ENCODE measurements at places on chromosomes 16 and 17. TPM values are rescaled to one million over a fixed set of nuclear protein-coding genes. Genes with fewer than 3 reads are reported as not detected.

The RASD1 gene
- 2.4 TPM for total RNA-seq

The OTOP3 gene
- total RNA-seq = not detected

The PLA2G15 gene
- total RNA-seq = 5.6 TPM

- no peak for DNase-seq
- H3K27ac ChIP-seq = no peak overlapping the region
- no peaks in the 10 kb centered on the region for H3K36me3 ChIP-seq
- no peak overlapping the region for H3K4me3 ChIP-seq
- no peaks in the 10 kb centered on the region for H3K4me1 ChIP-seq
Measured at GRCh38 chr17:13154398-13154797, 136.6 kb upstream of the ELAC2 start.

DNA sequence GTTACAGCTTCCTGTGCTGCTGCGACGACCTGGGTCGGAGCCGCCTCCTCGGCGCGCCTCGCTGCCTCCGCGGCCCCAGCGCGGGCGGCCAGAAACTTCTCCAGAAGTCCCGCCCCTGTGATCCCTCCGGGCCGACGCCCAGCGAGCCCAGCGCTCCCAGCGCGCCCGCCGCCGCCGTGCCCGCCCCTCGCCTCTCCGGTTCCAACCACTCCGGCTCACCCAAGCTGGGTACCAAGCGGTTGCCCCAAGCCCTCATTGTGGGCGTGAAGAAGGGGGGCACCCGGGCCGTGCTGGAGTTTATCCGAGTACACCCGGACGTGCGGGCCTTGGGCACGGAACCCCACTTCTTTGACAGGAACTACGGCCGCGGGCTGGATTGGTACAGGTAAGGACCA lies 746 bp downstream of the HS3ST2 start:
- no peaks in the 10 kb centered on the region for H3K4me1 ChIP-seq
- H3K27ac ChIP-seq = no peak overlapping the region
- H3K4me3 ChIP-seq = no peak overlapping the region
- no peaks in the 10 kb centered on the region for H3K36me3 ChIP-seq
- no peak for DNase-seq

- H3K27me3 ChIP-seq = no peaks in the 10 kb centered on the region
- no peak overlapping the region for H3K27ac ChIP-seq
- no peaks in the 10 kb centered on the region for H3K4me1 ChIP-seq
- no peak for DNase-seq
- H3K4me3 ChIP-seq = no peak overlapping the region
- H3K36me3 ChIP-seq = no peaks in the 10 kb centered on the region
Measured at GRCh38 chr16:75801307-75801706, 75.0 kb upstream of the CPHXL start.

DNA sequence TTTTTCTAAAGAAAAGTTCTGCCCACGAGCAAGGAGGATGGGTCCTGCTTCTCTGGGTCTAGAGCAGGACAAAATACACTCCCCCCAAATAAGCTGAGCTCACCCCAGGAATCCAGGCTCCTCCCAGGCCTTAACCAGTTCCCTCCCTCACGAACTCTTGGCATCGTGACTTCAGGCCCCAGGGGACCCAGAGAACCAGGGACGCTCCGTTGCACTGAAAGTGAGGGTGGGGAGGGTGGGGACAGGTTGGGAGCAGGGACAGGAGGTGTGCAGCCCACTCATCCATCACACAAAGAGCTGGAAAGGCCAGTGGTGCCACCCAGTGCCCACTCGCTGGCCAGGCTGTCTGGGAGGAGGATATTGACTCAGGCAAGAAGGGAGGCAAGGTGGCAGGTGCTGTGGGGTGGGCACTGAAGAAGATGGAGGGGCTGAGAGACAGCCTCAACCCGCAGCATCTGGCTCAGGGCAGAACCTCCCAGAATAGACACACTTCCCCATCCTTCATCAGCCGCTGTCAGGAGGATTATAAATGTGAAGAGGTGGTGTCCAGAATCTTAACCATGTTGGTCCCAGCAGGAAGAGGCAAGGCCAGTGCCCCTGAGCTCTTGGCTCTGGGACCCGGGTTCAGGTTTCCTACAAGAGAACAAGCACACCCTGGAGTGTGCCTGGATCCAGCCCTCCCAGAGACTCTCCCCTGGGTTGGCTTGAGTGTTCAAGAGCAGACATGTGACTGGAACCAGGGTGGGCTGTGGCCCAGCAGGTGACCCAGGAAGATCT lies 67.9 kb upstream of the RPL38 start:
- no peaks in the 10 kb centered on the region for H3K36me3 ChIP-seq
- DNase-seq = no peak
- no peak overlapping the region for H3K27ac ChIP-seq

- H3K4me1 ChIP-seq = peaks cover 55% of the 10 kb centered on the region
- H3K27me3 ChIP-seq = no peaks in the 10 kb centered on the region
- DNase-seq = no peak
Measured at GRCh38 chr16:53090286-53090590, 35.4 kb downstream of the CHD9 start.

- H3K4me1 ChIP-seq = peaks cover 11% of the 10 kb centered on the region
- H3K27ac ChIP-seq = no peak overlapping the region
- no peak overlapping the region for H3K4me3 ChIP-seq
- no peaks in the 10 kb centered on the region for H3K27me3 ChIP-seq
- H3K36me3 ChIP-seq = peaks cover 77% of the 10 kb centered on the region
Measured at GRCh38 chr16:72098936-72099335, 5.3 kb downstream of the DHX38 start.

DNA sequence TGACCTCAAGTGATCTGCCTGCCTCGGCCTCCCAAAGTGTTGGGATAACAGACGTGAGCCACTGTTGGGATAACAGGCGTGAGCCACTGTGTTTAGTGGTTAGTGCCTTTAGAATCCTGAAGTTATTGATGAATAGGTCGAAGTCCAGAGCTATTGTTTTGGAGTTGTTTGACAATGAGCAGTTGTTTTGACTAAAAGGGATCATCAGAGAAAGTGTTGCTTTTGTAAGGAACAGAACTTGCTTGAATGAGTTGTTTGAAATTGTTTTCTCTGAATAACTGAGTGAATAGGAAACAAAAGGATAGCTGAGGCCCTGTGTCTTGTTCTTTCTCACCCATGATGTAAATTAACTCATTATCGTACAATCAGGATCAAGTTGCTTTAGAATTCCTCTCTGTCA lies 46.6 kb downstream of the PRPSAP2 start:
- H3K4me3 ChIP-seq = no peak overlapping the region
- no peak for DNase-seq
- H3K27ac ChIP-seq = no peak overlapping the region
- peaks cover 34% of the 10 kb centered on the region for H3K4me1 ChIP-seq
- peaks cover 16% of the 10 kb centered on the region for H3K36me3 ChIP-seq
- H3K27me3 ChIP-seq = no peaks in the 10 kb centered on the region

GRCh38 chr17:75074532-75074931 lies 13.2 kb upstream of the SLC16A5 start:
- H3K4me3 ChIP-seq = no peak overlapping the region
- H3K4me1 ChIP-seq = peaks cover 26% of the 10 kb centered on the region
- no peak for DNase-seq
- no peaks in the 10 kb centered on the region for H3K27me3 ChIP-seq

DNA sequence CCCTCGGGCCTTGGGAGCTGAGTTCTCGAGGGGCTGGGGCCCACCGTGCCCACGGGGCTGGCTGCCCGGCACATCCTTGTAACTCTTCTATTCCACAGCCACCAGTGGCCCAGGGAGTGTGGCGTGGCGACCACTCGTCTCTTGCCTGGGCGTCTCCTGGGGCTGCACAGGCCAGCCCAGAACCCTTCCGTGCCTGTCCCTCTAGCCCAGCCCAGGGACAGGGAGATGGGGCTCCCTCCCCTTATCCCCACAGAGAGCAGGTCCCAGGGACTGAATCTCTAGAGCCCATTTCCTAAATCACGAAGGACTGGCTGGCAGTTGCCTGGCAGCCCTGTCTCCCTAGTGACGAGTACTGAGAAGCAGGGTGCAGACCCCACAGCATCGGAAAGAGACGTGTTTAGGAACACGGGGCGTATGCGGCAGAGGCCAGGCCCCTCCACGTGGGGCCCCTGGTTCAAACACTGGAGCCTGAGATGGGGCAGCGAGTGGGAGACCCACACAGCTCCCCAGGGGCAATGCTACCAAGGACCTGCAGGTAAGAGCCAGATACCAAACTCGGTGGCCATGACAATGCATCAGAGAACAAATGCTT lies 51.0 kb downstream of the TIMM22 start:
- H3K27ac ChIP-seq = no peak overlapping the region
- no peak for DNase-seq
- peaks cover 4% of the 10 kb centered on the region for H3K4me1 ChIP-seq

DNA sequence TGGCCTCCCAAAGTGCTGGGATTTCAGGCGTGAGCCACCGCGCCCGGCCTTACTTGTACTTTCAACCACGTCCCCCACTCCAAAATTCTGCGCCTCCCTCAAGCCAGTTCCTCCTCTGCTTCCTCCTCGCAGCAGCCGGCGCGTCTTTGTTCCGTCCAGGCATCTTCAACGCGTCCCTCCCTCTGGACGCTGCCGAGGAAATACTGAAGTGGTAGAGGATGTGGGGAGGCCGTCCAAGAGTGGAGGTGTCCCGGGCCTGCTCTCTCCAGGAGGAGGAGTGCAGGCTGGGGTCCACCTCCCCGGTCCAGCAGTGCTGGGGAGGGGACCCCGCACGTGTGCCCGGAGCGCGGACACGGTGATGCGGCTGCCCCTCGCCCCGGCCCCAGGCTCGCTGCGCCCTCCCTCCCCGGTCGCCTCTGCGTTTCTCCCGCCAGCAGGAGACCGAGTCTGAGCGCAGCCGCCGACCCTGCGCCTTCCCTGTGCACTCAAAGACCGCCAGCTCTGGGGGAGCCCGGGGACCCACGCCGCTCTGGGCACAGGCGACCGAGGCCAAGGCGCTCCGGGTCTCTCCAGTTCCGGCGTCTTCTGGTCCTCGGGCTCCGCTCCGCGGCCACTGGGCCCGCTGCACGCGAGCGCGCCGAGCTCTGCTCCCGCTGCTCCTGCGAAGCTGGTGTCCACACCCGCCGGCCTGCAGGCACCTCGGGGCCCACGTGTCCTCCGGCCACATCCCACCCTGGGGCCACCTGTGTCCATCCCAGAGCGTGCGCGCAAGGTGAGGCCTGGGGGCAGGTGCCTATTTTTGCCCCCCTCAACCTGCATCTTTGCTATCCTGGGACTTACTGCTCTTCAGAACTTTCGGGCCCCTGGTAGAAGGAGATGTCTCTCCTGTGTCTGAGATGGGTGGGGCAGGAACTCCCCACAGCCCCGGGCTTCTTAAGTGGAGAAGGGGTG lies 31.7 kb downstream of the OSBPL7 start:
- peak overlapping the region; percentile 29 for H3K4me3 ChIP-seq
- H3K36me3 ChIP-seq = no peaks in the 10 kb centered on the region
- no peak overlapping the region for H3K27ac ChIP-seq
- H3K4me1 ChIP-seq = peaks cover 8% of the 10 kb centered on the region
- H3K27me3 ChIP-seq = peaks cover 27% of the 10 kb centered on the region

- no peaks in the 10 kb centered on the region for H3K27me3 ChIP-seq
- no peak overlapping the region for H3K27ac ChIP-seq
- DNase-seq = no peak
- no peaks in the 10 kb centered on the region for H3K4me1 ChIP-seq
- no peak overlapping the region for H3K4me3 ChIP-seq
- H3K36me3 ChIP-seq = peaks cover 21% of the 10 kb centered on the region
Measured at GRCh38 chr16:71781741-71782140, 26.9 kb downstream of the AP1G1 start.

DNA sequence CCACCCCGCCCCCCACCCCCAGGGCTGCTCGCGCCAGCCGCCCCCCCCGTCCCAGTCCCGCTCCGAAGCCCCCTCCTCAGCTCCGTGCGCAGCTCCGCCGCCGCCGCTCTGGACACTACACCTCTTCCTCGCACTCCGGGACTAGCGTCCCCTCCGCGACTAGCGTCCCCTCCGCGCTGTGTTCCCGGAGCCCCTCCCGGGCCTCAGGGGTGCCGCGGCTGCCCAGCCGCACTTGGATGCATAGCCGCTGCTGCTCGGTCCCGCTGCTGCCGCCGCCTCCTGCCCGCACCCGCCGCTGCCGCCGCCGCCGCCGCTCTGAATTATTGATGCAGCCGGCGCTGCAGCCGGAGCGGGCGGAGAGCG lies at the start of gene CBLN1:
Gene CBLN1, minus strand, starts transcription at position 359 of the 363 bp plus-strand sequence. CDS start 373 bp downstream, outside the sequence.
- H3K4me3 ChIP-seq = no peak within 1 kb of the TSS
- H3K4me1 ChIP-seq = peaks cover 6% of the 10 kb centered on the region
- peaks cover 51% of the 10 kb centered on the region for H3K27me3 ChIP-seq
- no peaks in the 10 kb centered on the region for H3K36me3 ChIP-seq

- no peaks in the 10 kb centered on the region for H3K27me3 ChIP-seq
- no peak overlapping the region for H3K27ac ChIP-seq
- no peaks in the 10 kb centered on the region for H3K36me3 ChIP-seq
- H3K4me3 ChIP-seq = no peak overlapping the region
- no peaks in the 10 kb centered on the region for H3K4me1 ChIP-seq
Measured at GRCh38 chr16:13401641-13402040, 500.2 kb downstream of the SHISA9 start.

- H3K4me1 ChIP-seq = peaks cover 6% of the 10 kb centered on the region
- H3K27ac ChIP-seq = no peak overlapping the region
- H3K27me3 ChIP-seq = no peaks in the 10 kb centered on the region
Measured at GRCh38 chr17:57424777-57425188, 168.5 kb downstream of the MSI2 start.

DNA sequence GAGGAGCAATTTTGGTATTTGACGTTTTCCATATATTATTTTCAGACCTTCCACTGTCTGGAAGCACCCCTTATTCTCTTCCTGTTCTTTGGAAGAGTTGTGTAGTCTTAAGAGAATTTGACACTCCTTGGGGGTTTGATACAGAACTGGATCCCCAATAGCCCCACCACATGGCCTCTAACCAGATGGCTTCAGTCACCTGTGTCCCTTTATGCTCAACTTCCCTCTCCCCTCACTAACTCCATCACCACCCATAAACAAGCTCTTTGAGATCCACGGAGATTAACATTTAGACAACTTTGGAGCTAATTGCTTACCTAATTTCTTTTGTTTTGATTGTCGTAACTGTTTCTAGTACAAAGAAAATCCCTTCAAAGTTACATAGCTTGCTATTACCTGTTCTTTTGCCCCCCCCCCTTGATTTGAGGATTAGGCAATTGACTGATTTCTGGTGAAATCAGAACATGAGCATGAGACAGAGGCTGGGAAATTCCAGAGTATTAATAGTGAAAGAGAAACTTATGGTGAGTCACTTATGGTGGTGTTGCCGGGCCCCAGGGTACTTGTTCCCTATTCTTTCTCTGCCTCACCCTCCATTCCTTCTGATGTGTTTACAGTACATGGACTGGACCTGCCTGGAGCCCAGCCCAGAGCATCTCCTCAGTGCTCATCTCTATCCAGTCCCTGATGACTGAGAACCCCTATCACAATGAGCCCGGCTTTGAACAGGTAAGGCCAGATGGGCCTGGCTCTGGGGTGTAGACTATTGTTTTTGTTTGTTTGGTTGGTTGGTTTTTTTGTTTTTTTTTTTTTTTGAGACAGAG lies 7.5 kb downstream of the UBE2Z start:
- DNase-seq = no peak
- peaks cover 11% of the 10 kb centered on the region for H3K4me1 ChIP-seq
- peak overlapping the region; percentile 77 for H3K27ac ChIP-seq
- no peak overlapping the region for H3K4me3 ChIP-seq
- peaks cover 57% of the 10 kb centered on the region for H3K36me3 ChIP-seq

- no peak for DNase-seq
- H3K4me3 ChIP-seq = no peak overlapping the region
- no peaks in the 10 kb centered on the region for H3K36me3 ChIP-seq
Measured at GRCh38 chr16:51508490-51509212, 357.6 kb upstream of the SALL1 start.
